ENCODE measurements at places on chromosomes 7 and 10.

DNA sequence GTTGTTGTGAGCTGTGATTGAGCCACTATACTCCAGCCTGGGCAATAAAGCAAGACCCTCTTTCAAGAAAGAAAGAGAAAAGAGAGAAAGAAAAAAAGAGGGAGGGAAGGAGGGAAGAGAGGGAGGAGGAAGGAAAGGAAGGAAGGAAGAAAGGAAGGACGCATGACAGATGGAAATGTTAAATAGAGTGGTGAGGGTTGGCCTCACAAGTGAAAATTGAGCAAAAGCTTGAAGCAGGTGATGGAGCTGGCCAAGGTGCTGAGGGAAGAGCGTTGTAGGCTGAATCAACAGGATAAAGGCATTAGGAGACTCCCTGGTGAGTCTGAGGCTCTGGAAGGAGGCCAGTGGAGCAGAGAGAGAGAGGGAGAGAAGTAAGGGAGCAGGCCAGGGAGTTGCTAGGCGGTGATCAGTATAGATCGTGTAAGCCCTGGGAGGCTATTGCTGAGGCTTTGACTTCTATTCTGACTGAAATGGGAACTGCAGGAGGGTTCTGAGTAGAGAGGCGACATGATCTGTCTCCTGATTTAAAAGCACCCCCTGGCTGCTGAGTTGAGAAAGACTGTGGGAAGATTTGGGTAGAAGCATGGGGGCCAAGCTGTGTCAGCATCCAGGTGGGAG lies 26.5 kb upstream of the TMEM248 start:
- DNase-seq = no peak

DNA sequence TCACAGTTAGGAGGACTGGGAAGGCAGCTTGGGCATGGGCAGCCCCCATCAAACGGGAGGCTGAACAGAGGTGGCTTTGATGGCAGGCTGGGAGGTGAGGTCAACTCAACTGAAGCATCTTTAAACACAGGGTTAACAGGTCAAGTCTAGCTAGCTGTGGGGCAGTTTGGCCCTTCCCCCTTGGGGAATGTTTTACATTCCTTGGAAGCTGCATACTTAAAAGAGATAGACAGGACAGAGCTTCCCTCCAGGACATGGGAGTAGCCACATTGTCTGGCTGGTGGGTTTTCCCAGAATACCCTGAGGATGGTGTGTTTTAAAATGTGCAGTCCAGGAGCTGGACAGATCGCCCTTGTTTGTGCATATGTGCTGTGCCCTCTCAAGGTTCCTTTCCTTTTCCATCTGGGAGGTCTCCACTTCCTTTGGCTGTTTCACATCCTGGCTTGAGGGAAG lies 6.8 kb upstream of the RASSF4 start:
- no peak for DNase-seq

- no peak for DNase-seq
These were observed 14.5 kb upstream of the GGCT start for GRCh38 chr7:30519122-30519521.

DNA sequence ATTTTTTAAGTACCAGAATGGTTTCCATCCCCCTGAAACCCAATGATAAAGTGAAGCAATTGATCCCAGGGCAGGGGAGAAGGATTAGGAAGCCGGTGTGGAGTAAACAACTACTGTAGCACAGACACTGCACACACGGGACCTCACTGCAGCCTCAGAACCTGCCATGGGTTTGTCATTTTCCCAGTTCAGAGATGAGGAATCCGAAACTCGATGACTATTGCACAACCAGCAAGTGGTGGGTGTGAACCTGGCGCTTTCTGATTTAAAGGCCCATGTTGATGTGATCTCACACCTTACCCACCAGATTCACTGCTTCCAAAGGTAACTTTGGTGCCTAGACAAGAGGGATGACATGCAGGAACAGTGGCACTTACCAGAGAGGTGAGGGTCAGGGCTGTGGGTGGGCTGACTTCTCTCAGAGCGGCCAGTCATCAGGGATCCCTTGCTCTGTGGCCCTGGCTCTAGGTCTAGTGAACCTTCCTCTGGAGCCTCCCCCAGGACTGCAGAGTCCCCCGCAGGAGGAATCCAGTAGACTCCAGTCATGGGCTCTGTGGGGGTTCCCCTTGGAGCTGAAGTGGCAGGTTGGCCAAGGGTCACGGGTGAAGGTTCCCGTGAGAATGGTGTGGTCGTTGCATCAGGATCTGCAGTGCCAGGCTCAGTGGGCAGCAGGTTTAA lies 62.8 kb downstream of the PKD1L1 start:
- DNase-seq = no peak

DNA sequence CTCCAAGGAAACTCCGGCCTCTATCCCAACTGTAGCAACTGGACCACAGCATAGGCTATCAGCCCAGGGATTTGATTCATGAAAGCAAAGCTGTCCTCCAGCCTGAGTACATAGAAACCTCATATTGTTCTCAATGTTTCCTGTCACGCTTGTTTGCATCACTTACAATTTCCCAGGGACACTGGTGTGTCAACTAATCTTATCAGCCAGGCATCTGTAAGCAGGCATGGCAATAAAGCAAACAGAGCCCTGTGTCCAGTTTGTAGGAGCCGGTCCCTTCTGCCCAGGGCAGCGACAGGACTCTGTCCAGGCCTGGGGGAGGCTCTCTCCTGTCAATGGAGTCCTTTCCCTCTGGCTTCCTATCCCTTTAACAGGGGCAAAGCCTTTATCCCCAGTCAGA lies 23.0 kb upstream of the CDHR3 start:
- no peak for DNase-seq
